WTC11 (cell line): ENCODE measurements at places on chromosomes 3 and 15.

- no peak overlapping the region for H3K4me3 ChIP-seq
- DNase-seq, result peak; percentile 67
- peaks cover 10% of the 10 kb centered on the region for H3K4me1 ChIP-seq
- no peaks in the 10 kb centered on the region for H3K36me3 ChIP-seq
- peaks cover 10% of the 10 kb centered on the region for H3K27me3 ChIP-seq
- H3K27ac ChIP-seq, result no peak overlapping the region
Observed at GRCh38 chr3:14598143-14598569, 53.4 kb upstream of the CCDC174 start.

DNA sequence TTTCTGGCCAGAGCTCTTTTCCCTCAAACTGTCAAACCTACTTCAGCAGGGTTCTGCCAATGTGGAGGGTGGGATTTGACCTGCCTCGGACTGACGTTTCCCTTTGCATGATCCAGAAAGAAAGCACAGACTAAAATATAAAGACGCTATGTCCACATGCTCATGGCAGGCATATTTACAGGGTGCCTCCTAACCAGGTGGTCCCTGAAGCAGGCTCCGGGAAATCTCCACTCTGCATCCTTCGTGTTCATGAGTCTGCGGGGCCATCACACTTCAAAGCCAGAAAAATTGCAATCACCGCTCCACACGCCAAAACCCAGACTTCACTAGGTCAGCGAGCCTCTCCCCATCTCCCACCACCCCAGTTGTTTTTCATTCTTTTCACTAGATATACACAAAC lies 143.3 kb upstream of the IGF1R start:
- DNase-seq, result no peak
- no peak overlapping the region for H3K27ac ChIP-seq
- H3K4me1 ChIP-seq, result no peaks in the 10 kb centered on the region
- no peak overlapping the region for H3K4me3 ChIP-seq
- H3K27me3 ChIP-seq, result peaks cover 2% of the 10 kb centered on the region; the same call in 1 of the 2 replicates

DNA sequence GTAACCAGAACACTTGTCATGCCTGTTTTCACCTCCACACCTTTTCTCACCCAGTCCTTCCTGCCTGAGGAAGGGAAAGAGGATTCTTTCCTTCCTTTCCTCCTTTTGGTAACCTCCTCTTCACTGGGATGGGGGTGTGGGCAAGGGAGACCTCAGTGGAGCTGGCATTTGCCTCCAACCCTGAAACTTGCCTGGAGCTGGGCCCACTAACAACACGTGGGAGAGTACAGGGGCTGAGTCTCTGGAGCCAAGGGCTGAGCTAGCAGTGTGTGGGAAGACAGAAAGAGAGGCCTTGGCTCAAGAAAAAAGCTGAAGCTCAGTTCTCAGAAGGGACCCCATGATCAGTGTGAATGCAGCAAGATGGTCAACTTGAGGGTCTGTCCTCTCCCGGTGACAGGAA lies 86.6 kb upstream of the SLC6A11 start:
- H3K27ac ChIP-seq, result no peak overlapping the region; the same call in 1 of the 2 replicates
- DNase-seq, result no peak
- H3K4me1 ChIP-seq, result peaks cover 4% of the 10 kb centered on the region; the same call in 1 of the 2 replicates
- peaks cover 8% of the 10 kb centered on the region for H3K27me3 ChIP-seq
- peaks cover 16% of the 10 kb centered on the region for H3K36me3 ChIP-seq

GRCh38 chr3:145578471-145578870 lies 582.5 kb downstream of the PLOD2 start:
- H3K4me1 ChIP-seq, result no peaks in the 10 kb centered on the region
- DNase-seq, result no peak
- H3K4me3 ChIP-seq, result no peak overlapping the region
- H3K27me3 ChIP-seq, result no peaks in the 10 kb centered on the region

GRCh38 chr3:155701882-155702465 lies 42.9 kb downstream of the PLCH1 start:
- peaks cover 32% of the 10 kb centered on the region for H3K4me1 ChIP-seq
- H3K27me3 ChIP-seq, result no peaks in the 10 kb centered on the region
- H3K27ac ChIP-seq, result no peak overlapping the region
- H3K4me3 ChIP-seq, result no peak overlapping the region
- no peaks in the 10 kb centered on the region for H3K36me3 ChIP-seq
- DNase-seq, result no peak

DNA sequence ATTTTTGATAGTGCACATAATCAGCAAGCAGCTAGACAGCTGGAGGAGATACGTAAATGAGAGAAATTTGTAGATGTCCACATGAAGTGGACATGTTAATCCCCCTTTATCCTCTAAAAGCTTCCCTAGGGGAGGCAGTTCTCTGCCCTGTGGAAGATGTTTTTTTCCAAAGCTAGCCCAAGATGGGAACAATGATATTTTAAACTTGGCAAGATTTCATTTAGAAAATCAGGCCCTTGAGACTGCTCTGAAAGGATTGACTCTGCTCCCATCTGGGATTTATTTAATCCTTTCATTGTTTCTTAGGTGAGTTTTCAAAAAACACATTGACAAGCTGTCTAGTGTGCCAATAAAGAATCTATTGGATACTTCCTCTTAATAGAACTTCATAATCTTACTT lies 92.0 kb downstream of the SYNPR start:
- no peak overlapping the region for H3K27ac ChIP-seq
- peaks cover 3% of the 10 kb centered on the region; the same call in 1 of the 2 replicates for H3K36me3 ChIP-seq
- no peak for DNase-seq
- H3K4me3 ChIP-seq, result no peak overlapping the region
